Psoas muscle (tissue), 8 donors: ENCODE measurements at places on chromosomes 6 and 20.

DNA sequence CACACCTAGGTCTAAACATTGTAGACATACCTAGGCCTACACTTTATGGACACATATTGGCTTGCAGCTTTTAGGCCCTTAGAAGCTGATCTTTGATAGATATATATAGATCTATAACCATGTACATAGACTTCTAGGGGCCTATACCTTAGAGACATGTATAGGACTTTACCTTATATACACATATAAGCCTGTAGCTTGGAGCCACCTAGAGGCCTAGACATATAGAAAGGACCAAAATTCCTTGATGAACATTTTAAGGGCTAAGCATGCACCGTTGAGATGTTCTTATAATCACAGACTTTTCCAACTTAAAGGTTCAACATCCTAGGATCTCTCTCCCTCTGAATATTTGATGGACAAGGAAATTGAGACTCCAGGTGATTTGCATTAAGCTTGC lies 371.7 kb upstream of the SASH1 start:
- DNase-seq: no peak

DNA sequence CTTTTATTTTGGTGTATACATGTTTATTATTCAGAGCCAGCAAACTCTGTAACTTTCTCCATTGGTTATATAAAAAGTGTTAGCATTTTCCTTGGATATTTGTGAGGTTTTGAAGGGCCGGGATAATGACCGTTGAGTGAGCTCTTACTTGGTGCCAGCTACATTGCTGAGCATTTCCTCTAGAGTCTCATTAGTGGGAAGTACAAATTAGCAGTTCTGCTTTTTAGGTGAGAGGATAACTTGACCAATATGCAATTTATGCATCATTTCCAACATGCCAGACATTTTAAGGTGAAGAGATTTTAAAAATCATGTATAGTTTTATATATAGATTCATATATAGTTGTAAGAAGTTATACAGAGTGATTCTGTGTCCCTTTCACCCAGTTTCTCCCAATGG lies 84.3 kb downstream of the CARMIL1 start:
- DNase-seq: no peak

- DNase-seq: no peak
Observed at GRCh38 chr6:8110117-8110721, 7.9 kb upstream of the EEF1E1 start.

DNA sequence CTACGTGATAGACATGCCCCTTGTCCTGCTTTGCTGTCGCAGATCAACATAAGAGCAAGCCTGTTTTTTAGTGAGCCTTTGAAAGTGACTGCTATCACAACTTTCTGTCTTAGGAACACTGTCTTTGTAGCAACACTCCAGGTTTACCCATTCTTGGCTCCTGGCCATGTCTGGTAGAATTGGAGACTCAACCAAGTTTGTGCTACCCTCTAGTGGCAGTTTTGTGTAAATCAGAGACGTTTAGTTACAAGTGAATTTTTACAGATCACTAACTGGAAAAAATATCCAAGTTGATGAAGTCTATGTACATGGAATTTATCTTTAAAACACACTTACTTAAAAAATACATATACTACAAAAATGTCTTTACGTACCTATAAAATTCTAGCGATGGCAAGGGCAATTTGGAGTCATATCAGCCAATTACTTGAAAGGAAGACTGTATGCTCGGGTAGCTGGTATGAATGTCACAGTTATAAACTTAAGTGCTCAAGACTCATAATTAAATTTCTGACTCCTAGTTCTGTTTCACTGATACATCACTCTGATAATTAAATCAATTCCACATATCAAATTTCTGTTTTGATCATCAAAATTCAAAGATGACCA lies 101.4 kb downstream of the ADGB start:
- peak; percentile 29 for DNase-seq

DNA sequence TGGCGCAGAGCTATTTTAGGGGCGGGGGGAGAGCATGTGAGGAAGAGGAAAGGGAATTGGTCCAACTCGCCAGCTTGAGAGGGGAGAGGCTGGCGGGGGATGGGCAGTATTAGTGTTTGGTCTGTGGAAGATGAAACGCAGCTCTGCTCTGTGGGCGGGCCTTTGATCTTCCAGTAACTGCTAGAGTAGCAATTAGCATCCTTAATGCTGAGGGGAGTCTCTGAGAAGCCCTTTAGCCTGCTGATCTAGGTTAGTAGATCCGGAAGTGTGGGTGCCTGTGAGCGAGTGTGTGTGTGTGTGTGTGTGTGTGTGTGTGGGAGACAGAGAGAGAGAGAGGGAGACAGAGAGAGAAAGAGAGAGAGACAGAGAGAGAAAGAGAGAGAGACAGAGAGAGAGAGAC lies 117.2 kb upstream of the BACH2 start:
- no peak for DNase-seq

DNA sequence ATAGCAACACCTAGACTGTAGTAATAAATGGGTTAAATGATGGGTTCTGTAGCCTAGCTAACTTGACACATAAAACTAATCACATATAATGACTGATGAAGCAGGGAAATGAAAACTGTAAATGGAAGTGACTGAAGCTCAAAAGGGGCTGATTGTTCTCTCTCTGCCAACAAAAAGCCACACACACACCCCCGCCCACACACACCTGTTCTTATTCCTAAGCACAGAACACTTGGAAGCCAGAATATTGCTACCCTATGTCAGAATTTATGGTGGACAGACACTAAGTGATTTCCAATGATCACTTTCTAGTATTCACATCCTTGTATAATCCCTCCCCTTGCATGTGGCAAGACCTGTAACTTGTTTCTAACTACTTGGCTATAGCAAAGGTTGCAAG lies 603.5 kb downstream of the UTRN start:
- DNase-seq: no peak
